ENCODE measurements at places on chromosomes 5 and 9. TPM values are rescaled to one million over a fixed set of nuclear protein-coding genes. Genes with fewer than 3 reads are reported as not detected.

DNA sequence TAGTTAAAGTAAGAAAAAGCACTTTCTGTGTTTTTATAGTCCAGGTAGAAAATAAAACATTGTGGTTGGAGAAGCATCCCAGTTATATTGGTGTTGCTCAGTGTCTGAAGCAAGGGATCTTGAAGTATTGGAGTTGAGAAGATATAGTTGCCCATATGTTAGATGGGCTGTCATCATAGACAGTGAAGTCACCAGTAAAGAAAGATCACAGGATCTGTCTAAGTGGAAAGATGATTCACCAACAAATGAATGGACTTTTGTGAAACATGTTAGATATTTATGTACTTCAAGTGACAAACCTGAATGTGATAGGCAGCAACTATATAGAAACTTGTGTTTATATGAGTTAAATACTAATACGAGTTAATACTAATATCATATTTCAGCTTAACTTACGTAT lies 11.7 kb downstream of the OGN start:
- DNase-seq = no peak

- no peak for DNase-seq
These were observed 8.4 kb downstream of the HSPA9 start for GRCh38 chr5:138566792-138567191.

- DNase-seq = no peak
These were observed 134.4 kb downstream of the ZNF608 start for GRCh38 chr5:124612023-124612422.

The SPATA31C1 gene
- 0.08 TPM for polyA plus RNA-seq

The OR13D1 gene
- not detected for polyA plus RNA-seq

The ACTL7B gene
- polyA plus RNA-seq = not detected
